ENCODE measurements at places on chromosomes 5 and 9.

DNA sequence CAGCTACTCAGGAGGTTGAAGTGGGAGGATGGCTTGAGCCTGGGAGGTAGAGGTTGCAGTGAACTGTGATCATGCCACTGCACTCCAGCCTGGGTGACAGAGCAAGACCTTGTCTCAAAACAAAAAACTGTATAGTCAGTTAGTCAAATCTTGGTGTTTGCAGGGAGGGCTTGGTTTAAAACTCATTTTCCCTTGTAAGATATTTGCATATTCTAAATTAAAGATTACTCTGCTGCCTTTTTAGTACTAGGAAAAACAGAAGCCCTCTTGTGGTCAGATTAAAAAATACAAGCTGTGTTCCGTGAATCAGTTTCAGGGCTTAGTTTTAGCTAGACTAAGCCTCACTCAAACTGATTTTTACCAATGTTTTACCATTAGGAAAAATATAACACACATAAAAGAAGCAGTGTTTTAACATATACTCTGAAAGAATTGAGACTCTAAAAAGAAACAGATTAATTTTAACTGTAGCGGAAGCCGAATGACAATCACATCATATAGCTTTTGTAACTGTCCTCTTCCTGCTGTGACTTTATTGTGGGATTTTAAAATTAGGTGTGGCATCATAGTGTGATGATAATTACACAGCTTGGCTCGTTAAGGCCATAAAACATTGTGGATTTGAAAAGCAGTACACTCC is 84.9 kb upstream of the BASP1 start:
- no peak for DNase-seq

DNA sequence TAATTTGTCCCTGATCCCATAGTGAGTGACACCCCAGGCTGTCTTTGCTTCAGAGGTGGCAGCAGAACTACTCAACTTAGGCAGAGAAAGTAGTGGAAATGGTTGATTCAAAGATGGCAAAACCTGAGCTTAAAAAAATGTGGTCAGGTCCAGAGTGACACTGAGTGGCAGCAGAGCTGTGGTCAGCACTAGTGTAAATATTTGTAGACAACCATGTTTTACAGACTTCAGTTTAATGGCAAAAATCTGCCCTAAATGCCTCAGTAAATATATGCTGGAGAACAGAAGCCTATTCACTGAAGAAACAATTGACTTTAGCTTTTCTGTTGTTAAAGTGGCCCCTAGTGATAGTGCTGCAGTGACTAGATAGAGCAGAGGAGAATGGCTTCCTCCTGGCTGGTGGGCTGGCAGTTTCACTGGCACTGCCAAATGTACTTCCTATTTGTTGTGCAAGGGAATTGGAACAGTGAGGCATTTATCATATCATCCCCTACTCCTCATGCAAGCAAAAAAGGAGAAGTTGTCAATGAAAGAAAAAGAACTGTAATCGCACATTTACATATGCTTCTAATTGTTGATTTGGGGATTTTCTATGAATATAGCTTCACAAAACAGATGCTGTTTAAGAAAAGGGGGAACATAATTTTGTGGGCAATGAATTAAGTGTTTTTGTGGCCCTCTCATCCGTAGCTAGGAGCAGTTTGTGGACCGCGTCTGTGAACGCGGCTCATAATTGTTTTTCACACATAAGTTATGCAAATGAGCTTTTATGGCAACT is 12.0 kb downstream of the PBX3 start:
- DNase-seq = peak; percentile 75

DNA sequence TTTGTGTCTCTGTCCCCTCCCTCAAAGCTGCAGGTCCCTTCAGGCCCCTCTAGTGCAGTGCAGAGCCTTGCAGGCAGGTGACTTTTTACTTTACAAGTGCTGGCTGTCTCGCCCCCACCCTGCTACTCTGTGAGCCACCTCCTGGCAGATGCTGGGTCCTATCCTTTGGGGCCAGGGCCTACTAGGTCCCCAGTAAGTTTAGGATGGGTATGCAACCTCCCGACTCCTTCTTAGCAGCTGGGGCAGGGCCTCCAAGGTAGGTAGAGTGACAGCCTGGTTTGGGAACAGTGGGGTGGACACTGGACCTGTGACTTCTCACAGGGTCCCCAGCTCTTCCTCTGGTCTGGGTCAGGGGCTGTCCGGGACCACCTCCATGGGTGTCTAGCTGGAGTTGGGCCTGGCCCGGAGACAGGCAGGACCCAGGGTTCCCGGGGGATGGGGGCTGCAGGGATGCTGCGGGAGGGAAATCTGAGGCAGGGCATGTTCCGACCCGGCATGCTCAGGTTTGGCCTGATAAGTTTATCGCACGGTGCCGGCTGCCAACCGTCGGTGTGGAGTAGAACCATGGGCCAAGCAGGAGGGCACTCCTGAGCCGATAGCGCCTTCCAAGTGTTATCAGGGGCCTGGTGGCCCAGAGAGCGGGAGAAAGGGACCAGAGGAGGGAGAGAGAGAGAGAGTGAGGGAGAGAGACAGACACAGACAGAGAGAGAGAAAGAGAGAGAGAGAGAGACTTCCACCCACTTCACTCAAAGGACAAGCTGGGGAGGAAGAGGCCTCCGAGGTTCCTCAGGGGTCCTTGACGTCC is 20.5 kb downstream of the GFI1B start:
- DNase-seq = no peak

DNA sequence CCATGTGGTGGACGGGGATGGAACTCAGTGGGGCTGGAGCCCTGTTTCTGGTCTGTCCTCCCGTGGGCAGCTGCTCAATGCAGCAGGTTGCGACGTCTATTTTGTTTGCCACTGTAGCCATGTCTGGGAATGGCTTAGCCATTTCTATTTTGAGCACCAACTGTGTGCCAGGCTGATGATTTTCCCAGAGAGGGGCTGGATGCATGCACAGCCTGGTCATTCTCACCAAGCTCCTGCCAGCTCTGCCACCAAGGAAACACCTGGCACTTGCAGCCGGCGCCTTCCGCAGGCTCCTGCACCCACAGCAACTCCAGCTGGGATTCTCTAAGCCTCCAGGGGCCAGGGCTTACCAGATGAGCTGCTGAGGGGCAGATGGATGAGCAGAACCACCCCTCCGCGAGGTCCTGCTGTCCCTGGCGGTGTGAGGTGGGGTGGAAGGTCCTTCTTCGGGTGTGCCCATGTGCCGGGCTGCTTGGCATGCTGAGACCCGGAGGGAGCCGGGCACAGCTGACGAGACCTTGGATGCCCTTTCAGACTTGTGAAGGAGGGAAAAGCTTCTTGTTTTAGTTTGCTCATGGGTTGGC is 151.2 kb downstream of the RXRA start:
- no peak for DNase-seq

GRCh38 chr9:135332979-135333748 is 146.4 kb upstream of the PPP1R26 start:
- DNase-seq = peak; percentile 4
